ENCODE measurements at places on chromosomes 2 and 18.

GRCh38 chr2:62641410-62641843 is 64.1 kb upstream of the EHBP1 start:
- DNase-seq, result no peak

DNA sequence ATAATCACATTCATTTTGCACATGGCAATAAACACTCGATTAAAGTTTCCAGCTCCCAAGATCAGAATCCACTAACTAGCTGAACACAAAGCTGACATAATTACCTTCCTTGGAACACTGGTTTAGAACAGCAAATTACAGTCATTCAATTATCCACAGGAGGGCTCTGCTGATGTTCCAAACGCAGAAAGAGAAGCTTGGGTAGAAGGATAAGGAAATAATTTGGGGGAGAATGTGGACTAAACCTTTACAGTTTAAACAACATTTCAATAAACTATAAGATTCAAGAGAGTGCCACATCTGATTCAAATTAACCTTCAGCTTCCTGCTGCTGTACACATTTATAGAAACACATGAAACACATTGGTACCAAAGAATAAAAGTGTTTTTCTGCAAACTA is 67.8 kb upstream of the ARL4C start:
- DNase-seq, result no peak

DNA sequence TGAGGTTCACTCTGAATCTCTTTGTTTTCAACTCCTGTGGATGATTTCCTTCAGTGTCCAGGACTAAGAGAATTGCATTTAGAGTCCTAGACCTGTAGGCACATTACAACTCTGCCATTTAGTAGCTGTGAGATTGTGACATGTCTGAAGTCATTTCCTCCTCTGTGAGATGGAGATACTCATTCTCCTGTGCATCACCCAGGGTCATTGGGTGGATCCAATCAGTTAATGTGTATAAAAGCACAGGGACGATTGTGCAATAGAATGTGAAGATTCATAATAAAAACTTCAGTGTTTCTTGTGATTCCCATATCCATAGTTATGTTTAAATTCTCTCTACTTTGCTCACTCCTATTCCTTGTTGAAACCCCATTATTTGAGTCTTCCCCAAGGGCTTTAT is 113.6 kb downstream of the DIS3L2 start:
- DNase-seq, result no peak

DNA sequence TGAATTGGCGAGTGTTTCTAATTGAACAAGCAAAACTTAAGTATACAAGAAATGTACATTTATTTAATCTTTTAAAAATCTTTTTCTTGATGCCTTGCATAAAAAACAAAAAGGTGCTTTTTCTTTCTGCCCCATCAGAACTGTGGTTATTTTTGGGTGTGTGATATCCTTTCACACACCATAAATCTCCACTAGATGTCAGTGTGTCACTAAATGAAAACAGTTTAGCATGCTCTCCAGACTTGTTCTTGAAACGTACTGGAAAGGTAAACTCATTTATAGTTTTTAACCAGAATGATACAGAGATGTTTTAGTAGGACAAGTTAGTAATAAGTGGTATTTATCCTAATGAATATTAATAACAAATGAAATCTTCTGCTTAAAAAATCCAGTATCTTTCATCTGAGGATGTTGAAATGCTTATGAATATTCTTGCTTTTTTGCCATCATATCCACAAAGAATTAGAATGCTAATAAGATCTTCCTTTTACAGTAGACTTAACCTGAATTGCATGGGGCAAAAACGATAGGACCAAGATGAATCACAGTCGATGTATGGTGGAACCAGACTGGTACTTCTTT is 96.8 kb downstream of the UBE2E3 start:
- DNase-seq, result peak; percentile 45

- DNase-seq, result no peak
These were observed 16.3 kb downstream of the PDE6D start for GRCh38 chr2:231764760-231765159.

DNA sequence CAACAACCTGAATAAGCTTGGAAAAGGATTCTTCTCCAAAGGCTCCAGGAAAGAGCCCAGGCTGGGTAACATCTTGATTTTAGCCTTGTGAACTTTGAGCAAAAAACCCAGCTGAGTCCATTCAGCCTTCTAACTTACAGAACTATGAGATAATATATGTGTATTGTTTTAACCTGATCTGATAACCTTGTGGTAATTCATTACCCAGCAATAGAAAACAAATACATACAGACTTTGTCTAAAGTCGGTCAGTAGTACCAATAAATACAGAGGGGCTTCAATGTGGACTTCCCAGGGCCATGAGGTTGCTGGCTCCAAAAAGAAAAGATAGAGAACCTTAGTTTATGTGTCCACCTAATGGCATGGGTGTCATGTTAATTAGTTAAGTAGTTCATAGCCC is 191.8 kb downstream of the KCNH7 start:
- no peak for DNase-seq

- no peak for DNase-seq
These were observed 466.9 kb upstream of the HNRNPA3 start for GRCh38 chr2:176745543-176746200.

DNA sequence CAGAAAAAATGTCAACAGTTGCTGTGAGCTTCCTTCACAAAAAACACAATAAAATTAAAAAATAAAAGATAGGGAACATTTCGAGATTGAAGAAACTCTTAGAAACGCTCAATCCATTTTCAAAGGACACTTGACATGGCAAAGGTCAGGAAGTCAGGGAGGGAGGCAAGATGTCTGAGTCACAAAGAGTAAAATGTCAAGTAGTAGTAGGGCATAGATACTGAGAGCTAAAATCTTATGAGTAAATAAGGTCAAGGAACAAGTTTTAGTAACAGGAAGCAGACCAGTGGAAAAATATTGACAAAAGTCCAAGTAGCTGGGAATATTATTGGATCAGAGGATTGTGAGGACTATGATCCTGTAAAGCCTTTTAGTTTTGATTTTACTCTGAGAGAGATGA is 495.6 kb downstream of the TMX3 start:
- no peak for DNase-seq

GRCh38 chr2:76448956-76449355 is 738.2 kb upstream of the GCFC2 start:
- no peak for DNase-seq

GRCh38 chr18:62863579-62864001 is 148.2 kb downstream of the PHLPP1 start:
- peak; percentile 27 for DNase-seq

- no peak for DNase-seq
These were observed 4.0 kb downstream of the KIF1A start for GRCh38 chr2:240815761-240816583.

GRCh38 chr2:160252278-160252887 is 52.3 kb upstream of the ITGB6 start:
- peak; percentile 53 for DNase-seq

DNA sequence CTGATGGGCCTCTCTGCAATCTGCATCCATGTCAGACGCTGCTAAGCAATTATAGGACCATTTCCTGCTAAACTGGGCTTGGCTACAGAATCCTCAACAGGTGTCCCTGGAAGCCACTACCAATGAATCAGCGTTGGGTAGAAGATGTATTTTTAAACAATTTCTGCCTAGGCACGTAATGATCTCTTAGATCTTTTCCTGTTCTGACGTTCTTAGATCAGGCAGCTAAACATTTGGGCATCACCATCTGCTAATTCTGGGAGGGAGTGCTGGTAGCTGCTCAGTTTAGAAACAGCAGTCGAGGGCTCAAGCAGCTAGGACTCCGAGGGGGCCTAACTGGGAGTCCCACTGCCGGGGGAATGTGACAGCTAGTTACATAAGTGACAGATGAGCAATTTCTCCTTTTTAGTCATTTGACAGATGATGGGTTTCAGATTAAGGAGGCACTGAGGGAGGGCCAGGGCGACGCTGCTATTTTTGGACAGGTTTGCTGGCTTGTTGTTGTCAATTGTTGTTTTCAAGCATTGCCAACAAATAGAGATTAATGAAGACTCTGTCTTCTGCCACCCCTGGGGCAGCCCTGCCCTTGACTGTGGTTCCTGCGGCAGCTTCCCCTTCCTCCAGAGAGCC is 92.7 kb downstream of the MRO start:
- DNase-seq, result no peak

GRCh38 chr18:41025666-41026065 is 929.4 kb upstream of the PIK3C3 start:
- DNase-seq, result no peak

- no peak for DNase-seq
These were observed 71.6 kb upstream of the MYCN start for GRCh38 chr2:15868704-15869103.

- DNase-seq, result no peak
These were observed 89.9 kb upstream of the STON1 start for GRCh38 chr2:48440103-48440390.

GRCh38 chr18:3454365-3455089 is 4.6 kb downstream of the TGIF1 start:
- DNase-seq, result peak; percentile 75

DNA sequence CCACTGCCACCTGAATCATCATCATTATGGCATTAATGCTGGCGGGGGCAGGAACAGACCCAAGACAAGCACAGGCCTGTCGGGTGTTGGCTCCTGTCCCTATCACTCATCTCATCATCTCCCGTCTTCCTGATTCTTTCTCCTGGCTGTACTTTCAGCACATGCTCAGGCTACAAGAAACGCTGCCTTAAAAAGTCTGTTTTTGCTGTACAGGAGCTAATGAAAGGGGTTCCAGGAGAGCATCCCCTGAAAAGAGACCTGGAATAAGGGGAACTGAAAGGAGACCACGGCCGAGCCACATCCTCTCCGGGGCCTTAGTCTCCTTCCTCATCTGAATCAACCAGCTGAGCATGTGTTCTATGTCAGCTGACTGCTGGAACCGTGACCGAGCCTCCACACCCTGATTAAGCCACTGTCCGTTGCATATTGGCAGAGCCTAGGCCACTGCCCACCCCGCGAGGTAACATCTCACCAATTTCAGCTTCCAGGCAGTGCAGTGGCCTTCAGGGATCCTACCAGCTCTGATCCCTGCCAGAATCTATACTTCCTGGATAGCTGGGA is 62.6 kb downstream of the DNMT3A start:
- no peak for DNase-seq

DNA sequence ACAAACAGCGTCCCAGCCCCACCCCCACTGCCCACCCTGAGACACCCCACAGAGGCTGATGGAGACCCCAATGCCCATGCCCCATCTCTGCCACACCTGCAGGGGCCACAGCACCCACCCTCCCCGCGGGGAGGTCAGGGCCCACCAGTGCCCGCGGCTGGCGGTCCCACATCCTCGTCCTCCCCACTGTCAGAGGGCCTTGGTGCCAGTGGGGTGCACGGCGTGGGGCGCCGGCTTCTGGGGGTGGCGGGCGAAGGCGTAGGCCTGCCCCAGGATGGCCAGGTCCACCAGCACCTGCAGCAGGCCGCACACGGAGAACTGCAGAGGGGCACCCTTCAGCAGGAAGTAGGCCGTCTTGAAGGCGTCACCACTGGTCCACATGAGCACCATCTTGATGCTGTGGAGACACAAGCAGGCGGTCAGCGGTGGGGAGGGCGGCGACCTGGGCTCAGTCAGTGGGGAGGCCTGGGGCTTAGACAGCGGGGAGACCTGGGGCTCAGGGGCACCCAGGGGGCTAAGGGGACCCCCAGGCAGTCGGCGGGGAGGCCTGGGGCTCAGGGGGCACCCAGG is 47.6 kb downstream of the SLC66A2 start:
- DNase-seq, result no peak

- peak; percentile 17 for DNase-seq
These were observed 339.3 kb downstream of the HRH4 start for GRCh38 chr18:24799720-24800119.

GRCh38 chr18:23194997-23195957 is 60.0 kb downstream of the CABLES1 start:
- DNase-seq, result no peak

DNA sequence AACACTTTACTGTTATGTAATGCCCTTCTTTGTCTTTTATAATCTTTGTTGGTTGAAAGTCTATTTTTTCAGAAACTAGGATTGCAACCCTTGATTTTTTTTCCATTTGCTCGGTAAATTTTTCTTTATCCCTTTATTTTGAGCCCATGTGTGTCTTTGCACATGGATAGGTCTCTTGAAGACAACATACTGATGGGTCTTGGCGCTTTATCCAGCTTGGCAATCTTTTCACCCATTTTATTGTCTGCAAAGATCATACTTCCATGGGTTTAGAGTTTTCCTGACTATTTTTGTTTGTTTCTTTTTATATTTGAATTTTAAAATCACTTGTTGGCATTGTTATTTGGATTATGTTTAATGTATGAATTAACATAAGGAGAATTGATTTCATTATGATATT is 27.0 kb downstream of the ACOXL start:
- DNase-seq, result no peak

DNA sequence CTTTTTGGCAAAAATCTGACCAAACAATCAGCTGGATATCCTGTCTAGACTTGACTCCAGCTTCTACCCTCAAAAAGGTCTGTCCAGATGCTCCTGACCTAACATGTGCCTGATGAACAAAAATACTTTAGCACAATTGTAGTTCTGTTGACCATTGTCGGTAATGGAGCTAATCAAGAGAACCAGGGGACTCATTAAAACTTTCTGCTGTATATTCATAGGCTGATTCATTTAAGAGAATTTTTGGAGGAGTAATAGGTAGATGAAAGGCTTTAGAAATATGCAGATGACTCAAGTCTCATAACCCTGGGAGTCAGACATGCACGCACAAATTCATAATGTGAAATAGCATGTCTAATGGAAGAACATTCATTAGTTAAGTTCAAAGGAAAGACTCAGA is 514.2 kb downstream of the TXNL1 start:
- no peak for DNase-seq

- DNase-seq, result no peak
These were observed 414.0 kb downstream of the SLC4A3 start for GRCh38 chr2:220041447-220041846.

- DNase-seq, result no peak
These were observed 22.5 kb upstream of the CDKL4 start for GRCh38 chr2:39266139-39266805.

DNA sequence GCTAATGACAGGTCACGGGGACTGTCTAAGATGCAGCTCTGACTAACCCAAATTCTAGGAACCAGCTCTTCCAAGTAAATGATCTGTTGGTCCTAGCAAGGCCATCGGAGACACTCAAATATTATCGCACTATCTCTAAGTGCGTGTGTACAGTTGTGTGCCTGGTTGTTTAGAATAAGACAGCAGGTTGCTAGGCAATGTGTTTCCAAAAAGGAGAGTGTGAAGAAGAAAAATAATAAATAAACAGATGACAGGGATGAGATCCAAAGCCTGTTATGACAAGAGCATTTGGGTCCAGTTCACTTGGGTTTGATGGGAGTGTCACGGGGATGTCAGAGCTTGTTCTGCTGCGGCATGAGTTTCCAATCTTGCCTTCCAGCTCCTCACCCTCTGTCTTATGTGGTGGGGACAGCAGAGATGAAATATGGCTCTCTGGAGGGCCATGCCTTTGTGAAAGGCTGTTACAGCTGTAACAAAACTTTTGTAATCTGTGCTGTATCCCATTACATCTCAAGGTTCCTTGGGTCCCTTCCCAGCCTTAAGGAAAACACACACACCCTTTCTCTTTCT is 127.5 kb upstream of the TNP1 start:
- no peak for DNase-seq

- no peak for DNase-seq
These were observed 107.9 kb downstream of the PRKCE start for GRCh38 chr2:45759310-45759851.

- DNase-seq, result no peak
These were observed 80.9 kb upstream of the PHLPP1 start for GRCh38 chr18:62634458-62634857.

Measured in LoVo (cell line).